RCC 7860 (cell line): ENCODE measurements at places on chromosomes 7 and 10.

DNA sequence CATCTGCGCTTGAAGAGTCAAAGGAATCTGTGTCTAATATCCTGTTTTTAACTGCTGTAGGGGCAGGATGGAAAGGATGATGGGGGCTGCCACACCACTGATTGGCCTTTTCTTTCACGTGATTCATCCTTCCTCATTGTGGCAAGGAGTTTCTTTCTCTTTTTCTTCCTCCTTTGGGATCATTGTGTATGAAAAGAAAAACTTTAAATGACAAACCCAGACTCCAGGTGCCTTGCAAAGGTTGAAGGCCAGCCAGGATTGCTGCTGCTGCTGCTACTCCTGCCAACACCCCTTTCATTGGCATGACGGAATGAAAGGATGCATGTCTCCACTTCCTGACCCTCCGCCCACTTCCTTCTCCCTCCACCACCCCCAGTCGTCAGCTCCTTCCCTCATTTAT lies 6.5 kb upstream of the OIT3 start:
- no peak for DNase-seq

DNA sequence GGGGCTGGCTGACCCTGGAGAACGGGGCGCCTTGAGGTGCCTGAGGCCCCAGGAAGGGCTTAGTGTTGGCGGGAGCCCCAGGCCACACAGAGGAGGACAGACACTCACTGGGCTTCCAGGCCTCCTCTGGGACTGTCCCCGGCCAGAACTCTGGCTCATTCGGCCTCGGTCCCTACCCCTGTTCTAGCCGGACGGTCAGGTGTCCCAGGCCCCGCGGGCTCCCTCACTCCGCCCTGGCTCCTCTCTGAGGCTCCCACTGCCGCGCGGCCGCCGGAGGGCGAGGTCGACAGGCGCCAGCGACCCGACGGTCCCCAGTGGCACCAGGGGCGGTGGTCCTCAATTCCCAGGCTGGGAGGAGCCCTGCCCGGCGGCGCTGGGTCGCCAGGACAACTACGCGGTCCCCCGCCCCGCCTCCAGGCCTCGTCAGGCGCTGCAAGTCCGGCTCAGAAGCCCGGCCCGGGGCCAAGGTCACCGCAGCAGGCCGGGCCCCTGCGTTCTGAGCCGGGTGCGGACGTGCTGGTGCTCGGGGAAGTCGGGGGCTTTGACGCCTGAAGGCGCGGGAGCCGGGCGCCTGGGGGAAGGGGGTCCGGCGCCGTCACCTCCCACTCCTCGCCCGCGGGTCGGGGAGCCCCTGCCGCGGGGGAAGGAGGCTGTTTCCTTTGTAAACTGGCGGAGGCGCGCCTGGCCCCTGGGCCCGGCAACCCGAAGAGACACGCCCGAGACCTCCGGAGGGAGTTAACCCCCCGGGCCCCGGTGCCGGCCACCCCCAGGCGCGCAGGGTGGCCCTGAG lies 1.1 kb upstream of the PWWP2B start:
- DNase-seq: no peak

- DNase-seq: no peak
Observed at GRCh38 chr10:4054656-4055435, 269.8 kb upstream of the KLF6 start.

DNA sequence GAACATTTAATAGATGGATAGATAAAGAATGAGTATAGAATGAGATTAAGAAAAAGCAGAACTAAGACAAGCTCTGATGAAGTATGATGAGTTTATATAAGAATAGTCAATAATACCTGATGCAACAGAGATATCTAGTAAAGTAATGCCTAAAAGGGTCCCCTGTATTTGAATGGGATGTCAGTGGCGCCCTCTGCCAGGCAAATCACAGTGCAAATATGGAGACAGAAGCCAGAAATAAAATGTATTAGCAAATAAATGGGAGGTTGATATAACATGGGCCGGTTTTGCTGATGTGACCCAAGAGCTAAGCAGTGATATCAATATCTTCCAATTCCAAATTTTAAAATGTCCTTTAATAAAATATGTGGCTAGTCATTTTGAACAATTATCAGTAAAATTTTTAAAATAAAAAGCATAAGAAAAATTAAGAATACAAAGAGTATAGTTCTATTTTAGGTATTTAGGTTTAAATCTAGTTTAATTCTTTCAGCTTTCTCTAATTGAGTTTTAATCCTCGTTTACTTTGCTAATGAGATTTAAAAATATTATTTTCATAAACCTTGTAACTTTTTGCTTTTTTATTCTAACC lies 62.6 kb downstream of the ADK start:
- no peak for DNase-seq

DNA sequence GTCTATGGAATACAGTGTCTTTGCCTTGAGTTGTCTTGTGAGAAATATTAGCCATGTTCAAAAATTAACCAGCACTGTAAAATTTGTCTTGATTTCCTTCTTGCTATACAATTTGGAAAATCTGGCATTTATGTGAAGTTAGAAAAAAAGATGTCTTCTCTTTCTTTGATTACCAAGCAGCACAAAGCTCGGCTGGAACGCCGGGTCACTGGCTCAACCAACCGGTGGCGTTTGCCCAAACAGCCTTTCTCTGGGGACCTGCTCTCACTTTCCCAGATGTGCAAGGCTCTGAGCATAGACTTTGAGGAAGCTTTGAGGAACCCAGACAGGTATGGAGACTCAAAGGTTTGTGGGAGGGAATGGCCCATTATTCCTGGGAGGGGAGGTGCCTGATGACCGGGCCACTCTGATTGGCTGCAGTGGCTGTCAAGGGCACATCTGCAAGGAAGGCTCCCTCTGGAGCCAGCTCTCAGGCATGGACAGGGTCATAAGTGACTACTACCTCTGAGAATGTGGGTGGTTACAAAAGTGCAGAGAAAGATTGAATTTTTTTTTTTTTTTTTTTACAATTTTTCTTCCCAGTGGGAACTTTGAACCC lies 5.6 kb downstream of the BTBD16 start:
- peak; percentile 57 for DNase-seq

DNA sequence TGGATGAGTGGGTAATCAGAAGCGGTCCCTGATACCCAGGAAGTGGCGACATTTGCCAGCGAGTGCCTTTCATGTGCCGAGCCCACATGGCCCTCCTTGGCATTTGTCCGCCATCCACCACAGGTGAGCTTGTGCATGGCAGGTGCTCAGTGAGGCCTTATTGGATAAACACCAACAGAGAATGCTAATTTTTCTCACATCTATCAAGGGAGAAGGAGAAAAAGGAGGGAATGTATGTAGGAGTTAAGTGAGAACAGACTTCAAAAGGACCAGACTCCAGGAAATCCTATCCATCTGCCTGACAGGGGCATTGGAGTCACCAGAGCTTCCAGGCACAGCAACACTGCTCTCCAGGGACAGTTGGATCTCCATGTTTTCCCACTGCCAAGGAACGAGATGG lies 143.5 kb upstream of the ZMIZ1 start:
- no peak for DNase-seq

DNA sequence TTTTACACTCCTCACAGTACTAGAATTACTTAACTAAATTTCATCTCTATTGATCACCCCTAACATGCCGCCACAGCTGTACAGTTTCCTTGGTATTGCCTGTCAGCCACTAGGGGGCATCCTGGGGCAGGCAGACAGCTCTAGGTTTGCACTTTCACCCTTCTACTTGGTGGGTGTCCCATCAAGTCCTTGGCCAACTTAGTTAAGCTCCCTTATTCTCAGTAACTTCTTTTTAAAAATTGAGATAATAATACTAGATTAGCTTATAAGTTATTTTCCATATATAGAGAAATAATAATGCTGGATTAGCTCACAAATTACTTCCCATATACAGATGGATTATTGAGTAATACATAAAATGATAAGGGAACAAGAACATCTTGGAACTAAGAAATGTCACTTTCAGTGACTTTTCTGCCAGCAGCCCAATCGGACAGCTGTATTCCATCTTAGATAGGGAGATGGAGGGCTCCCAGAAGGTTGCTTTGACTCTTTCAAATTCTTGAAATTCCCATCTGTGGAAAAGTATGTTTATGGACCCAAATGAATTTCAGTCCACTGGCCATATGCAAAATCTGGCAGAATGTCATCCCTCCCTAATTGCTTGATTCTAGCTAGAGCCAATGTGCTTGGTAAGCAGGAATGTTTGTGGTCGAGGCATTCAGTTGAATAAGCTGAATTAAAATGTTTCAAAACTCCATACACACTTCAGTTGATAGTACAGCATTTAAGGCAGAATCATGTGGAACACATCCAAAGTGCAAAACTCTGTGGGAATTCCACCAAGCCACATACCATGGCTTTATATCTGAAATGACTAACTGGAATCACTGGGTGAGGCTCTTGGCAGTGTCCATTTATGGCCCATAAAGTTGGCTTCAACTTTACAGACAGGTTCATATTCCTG lies 309.7 kb downstream of the CSTF2T start:
- DNase-seq: no peak

GRCh38 chr10:58575491-58575890 lies 62.8 kb downstream of the BICC1 start:
- no peak for DNase-seq

DNA sequence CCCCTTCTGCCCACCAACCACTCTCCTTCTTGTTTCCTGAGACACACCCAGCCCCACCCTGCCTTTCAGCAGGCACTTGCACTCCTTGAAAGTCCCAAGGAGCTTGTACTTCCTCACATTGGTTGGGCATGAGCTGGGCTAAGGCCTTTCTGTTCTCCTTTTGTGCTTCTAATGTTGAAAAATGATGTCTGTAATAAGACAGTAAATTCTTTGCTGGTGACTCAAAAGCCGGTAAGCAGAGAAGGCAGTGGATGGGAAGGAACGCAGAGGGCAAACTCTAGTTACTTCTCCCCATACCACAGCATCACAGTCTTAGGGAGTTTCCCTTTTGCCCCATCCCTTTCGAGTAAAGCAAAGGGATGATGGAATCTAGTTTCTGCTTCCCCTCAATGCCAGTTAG lies 185.6 kb downstream of the PLXNA4 start:
- peak; percentile 24 for DNase-seq

- no peak for DNase-seq
Observed at GRCh38 chr7:118777308-118777707, 552.8 kb downstream of the ANKRD7 start.

- DNase-seq: no peak
Observed at GRCh38 chr7:96773483-96773882, 63.8 kb upstream of the SEM1 start.

DNA sequence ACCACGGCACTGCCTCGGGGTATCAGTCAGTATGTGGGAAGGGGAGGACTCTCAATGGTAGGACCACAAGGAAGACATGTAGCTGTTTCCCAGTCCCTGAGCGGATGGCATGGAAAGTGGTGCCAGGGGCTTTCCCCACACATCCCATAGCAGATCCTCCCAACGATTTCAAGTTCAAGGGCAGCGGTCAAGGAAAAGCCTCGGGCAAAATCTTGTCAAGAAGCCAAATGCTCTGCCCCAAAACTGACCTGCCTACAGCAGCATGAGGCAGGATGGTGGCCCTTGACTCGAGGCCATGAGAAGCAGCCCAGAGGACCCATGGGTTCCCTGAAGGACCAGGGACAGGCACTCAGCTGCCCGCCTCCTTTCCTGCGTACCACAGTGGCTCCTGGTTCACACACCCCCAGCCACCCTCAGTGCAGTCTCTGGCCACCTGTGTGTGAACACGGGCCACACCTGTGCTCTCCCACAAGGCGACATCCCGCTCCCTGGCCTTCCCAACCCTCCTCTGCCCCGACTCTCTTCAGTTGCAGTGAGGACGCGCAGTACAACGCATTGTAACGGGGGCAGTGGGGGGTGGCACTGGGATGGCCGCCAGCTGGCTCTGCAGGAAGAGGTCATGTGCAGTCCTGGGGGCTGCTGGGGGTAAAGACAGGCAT lies 43.6 kb downstream of the CTBP2 start:
- no peak for DNase-seq

GRCh38 chr10:103241262-103242011 lies 4.2 kb upstream of the RPEL1 start:
- peak; percentile 90 for DNase-seq

- peak; percentile 87 for DNase-seq
Observed at GRCh38 chr10:95394161-95394880, 103.5 kb upstream of the PDLIM1 start.

DNA sequence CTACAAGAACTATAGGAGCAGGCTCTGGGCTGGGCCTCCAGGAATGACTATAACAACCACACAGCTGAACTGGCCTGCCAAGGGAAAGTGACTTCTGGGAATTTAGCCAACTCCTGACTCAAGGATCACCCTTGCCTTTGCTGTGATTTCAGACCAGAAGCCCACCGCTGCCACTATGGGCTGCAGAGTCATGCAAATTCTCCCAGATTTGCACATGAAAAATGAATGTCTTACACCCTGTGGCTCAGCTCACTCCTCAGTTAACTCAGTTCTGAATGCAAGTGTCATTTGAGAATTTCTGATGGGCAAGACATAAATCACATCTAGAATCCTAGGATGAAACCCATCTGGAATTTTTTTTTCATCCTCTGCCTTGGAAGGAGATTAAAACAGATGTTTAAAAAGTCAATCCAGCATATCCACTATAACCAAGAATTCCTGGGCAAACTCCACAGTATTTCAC lies 186.5 kb upstream of the BET1 start:
- peak; percentile 95 for DNase-seq

- no peak for DNase-seq
Observed at GRCh38 chr10:133372507-133372906, 647 bp downstream of the ECHS1 start.

- DNase-seq: peak; percentile 32
Observed at GRCh38 chr10:110005719-110006118, 2.1 kb upstream of the ADD3 start.

DNA sequence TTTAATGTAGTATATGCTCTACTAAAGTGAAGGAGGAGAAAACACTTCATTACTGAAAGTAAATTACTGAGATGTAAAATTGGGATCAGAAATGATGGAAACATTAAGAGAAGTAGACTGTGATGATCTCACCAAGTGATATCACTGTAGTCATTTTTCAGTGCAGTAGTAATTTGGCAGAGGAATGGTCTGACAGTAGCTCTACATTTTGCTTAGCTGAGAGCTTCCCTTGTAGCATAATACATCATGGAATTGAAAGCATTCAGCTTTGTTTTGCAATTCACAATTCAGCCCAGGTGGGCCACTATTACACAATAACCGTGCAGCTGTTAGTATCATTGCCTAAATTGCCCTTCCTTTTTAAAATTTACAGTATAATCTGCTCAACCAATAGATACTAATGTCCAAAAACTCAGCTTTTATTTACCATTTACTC lies 19.4 kb upstream of the CABCOCO1 start:
- no peak for DNase-seq
